ENCODE measurements at places on chromosomes 3 and 15. TPM values are rescaled to one million over a fixed set of nuclear protein-coding genes. Genes with fewer than 3 reads are reported as not detected.

CADPS gene
- total RNA-seq, result not detected

TLR9 gene
- not detected for total RNA-seq

- peaks cover 7% of the 10 kb centered on the region for H3K27me3 ChIP-seq
- DNase-seq, result no peak
- no peak overlapping the region for H3K27ac ChIP-seq
- no peaks in the 10 kb centered on the region for H3K36me3 ChIP-seq
Measured at GRCh38 chr3:184491867-184492615, 69.5 kb upstream of the EPHB3 start.

- H3K27ac ChIP-seq, result no peak overlapping the region
- peaks cover 2% of the 10 kb centered on the region for H3K4me1 ChIP-seq
- no peaks in the 10 kb centered on the region for H3K27me3 ChIP-seq
- DNase-seq, result no peak
- H3K36me3 ChIP-seq, result no peaks in the 10 kb centered on the region
- no peak overlapping the region for H3K4me3 ChIP-seq
Measured at GRCh38 chr15:100116416-100117190, 225.2 kb downstream of the ADAMTS17 start.

GRCh38 chr15:90044191-90044590 lies 43.1 kb downstream of the ZNF710 start:
- H3K27me3 ChIP-seq, result no peaks in the 10 kb centered on the region
- H3K4me3 ChIP-seq, result no peak overlapping the region
- H3K36me3 ChIP-seq, result no peaks in the 10 kb centered on the region
- DNase-seq, result no peak

GRCh38 chr15:33022629-33023028 lies 171.9 kb downstream of the FMN1 start:
- H3K4me1 ChIP-seq, result no peaks in the 10 kb centered on the region
- DNase-seq, result no peak
- H3K27me3 ChIP-seq, result no peaks in the 10 kb centered on the region
- no peaks in the 10 kb centered on the region for H3K36me3 ChIP-seq
